Activated CD4-positive, alpha-beta T cell treated with anti-CD3 and anti-CD28 coated beads, Interleukin-10, Interleukin-2, amounts not matched to agents 100 ng/mL and 50 ng/mL, durations not matched to agents 16 hours and 8 hours (primary cell): ENCODE measurements at places on chromosomes 2 and 18.
A peak's percentile ranks its signal among the peaks of the same experiment; 100 is the strongest.

DNA sequence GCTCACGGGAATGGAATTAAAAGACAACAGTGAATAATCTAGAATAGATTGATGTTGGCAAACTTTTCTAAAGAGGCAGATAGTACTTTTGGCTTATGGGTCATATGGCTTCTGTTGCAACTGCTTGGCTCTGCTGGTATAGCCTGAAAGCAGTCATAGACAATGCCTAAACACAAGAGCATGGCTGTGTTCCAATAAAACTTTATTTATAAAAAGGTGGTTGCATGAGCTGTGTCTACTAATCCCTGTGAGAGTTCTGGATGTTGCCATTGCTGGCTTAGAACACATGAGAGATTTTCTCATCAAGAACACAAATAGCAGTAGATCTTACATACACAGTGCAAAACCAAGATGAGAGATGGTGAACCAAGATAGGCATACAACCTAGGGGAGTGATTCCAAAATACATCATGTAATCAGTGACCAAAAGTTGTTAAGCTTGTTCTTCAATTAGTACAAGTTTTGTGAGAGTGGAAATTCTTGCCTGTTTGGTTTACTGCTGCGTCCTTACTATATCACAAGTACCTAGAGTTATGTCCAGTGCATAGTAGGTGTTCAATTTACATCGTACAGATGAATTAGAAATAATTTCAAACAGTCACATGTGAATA lies 380.0 kb downstream of the METTL4 start:
- no peak for DNase-seq

DNA sequence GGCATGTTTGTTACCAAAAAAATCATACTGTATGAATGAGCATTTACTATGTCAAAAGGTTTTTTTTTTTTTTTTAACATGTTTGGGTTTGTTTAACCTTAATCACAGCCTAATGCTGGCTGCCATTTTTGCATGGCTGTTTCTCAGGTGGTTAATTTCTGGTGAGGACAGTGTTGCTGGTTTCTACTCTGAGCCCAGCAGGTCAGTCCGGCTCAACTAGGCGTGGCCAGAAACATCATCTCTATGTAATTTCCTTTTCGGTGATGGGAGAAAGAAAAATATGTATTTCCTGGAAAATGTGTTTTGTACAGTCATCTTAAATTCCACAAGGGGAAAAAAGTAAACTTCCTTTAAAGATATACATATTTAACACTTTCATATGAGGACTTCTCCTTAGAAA lies 24.9 kb upstream of the BZW1 start:
- peak; percentile 44 for DNase-seq

DNA sequence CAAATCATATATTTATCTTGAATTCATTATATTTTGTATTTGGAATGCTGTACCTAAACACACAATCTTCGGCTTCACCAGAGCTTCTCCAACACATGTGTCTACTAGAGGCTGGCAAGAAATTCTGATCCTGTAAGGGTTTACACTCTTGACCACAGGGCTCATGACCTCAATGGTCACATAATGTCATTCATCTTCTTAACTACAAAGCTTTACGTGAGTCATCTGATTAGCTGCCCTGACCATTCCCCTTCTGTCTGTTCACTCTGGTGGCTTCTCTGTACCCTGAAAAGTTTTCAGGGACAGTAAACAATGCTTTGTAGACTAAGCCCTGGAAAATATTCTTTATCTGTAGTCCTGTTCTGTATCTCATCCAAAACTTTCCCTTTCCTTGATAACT lies 423.9 kb downstream of the CMPK2 start:
- no peak for DNase-seq

GRCh38 chr2:239326831-239327535 lies 73.8 kb downstream of the HDAC4 start:
- DNase-seq, result peak; percentile 90

GRCh38 chr2:23383100-23383499 lies 1.9 kb upstream of the KLHL29 start:
- DNase-seq, result no peak

GRCh38 chr2:112784199-112785189 lies at the start of gene IL1A:
TSS of gene IL1A (minus strand) at chr2:112784493. CDS start at chr2:112783770, 723 bp downstream.
- DNase-seq, result peak; percentile 55

DNA sequence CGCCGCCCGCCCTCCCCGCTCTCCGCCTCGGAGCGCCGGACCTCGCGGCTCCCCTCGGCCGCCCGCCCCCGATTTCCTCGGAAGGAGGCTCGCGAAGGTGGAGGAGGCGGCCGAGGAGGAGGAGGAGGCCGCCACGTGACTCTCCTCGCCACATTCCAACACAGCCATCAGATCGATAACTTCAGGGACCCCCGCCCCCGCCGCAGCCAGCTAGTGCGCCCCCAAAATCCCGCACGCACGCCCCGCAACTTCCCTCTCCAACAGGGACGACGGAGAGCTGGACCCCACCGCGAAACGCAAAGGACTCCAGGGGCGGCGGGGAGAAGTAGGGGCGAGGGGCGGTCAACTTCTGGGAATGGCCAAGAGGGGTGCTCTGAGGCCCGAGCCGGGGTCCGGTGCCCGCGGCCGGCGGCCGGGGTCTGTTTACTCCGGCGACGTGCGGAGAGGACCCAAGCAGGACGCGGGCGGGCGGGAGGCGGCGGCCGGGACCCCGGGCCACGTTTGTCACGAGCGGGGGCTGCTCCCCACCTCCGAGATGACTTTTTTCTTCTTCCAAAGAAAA lies 2.0 kb downstream of the ZNF521 start:
- DNase-seq, result no peak

DNA sequence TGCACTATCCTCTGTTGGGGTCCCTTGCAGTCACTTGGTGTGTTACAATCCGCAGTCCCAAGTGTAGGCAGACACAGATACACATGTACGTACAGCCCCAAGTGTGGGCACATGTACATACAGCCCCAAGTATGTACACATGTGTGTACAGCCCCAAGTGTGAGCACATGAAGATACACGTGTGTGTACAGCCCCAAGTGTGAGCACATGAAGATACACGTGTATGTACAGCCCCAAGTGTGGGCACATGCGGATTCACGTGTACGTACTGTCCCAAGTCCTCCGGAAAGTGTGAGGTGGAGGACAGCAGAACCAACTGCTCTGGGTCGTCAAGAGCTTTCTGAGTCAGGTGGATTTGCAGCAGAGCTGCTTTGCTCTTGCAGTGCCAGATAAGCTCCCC lies 440.0 kb downstream of the ZNF516 start:
- DNase-seq, result no peak

GRCh38 chr2:108115868-108116267 lies 123.9 kb upstream of the SULT1C3 start:
- DNase-seq, result no peak

DNA sequence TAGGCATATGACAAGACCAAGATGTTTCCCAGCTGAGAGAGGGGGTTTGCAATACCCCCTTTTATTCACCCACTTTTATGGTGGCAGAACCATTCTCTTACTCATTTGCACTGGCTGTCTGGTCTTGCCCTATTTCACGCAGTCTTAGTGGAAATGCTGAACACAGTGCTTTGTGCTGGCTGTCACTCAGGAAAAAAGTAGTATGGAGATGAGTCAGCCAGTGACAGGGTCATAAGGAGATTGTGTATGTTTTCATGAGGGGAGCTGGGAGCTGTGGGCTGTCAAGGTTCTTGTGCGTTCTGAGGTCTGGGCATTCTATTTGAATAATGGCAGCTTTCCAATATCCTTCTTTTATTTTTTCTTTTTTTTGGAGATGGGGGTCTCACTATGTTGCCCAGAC lies 10.9 kb upstream of the CNRIP1 start:
- peak; percentile 39 for DNase-seq

GRCh38 chr2:25582077-25582830 lies 91.1 kb downstream of the DTNB start:
- DNase-seq, result no peak

- no peak for DNase-seq
Measured at GRCh38 chr18:41371156-41372045, 583.6 kb upstream of the PIK3C3 start.

DNA sequence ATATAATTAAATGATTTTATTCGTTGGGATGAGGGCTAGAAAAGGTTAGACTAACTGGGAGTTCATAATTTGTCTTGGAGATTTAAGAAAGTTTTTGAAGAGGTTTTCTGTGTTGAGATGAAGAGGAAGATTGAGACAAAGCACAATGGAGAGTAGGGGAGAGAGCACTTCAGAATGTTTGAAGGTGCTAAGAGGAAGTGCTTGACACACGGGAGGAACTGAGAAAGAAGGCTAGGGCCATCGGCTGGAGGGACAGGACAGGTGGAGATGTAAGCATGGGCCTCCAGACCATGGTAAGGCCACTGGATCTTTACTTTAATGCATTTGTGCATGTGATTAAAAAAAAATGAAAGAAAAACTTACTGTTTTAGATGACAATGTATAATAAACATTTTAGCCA lies 31.5 kb downstream of the GREB1L start:
- DNase-seq, result no peak

DNA sequence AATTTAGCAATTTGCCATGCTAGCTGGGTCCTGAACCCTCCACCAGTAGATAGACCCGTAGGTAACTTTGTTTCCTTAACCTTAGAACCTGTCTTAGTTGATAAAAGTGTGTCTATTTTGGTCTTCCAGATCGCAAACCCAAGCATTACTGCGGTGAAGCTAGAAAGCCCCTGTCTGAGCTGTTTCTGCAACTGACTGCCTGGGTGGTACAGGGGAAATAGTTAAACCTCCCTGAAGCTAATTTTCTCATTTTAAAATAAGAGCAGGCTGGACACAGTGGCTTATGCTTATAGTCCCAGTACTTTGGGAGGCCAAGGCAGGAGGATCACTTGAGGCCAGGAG lies 101.7 kb upstream of the MSH2 start:
- DNase-seq, result no peak

DNA sequence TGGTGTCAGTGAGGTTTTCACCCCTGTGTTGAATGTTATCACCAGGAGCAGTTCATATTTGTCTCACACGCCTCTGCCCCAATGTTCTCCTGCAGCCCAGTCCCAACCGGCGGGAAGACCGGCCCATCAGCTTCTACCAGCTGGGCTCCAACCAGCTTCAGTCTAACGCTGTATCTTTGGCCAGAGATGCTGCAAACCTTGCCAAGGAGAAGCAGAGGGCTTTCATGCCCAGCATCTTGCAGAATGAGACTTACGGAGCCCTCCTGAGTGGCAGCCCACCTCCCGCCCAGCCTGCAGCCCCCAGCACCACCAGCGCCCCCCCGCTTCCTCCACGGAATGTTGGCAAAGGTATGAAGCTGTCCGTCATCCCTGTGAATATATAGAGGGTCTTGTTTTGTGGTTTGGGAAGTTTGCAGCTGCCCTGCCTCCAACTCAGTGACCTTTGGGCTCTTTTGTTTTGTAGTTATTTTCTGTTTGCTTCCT lies 35.1 kb downstream of the ITGB1BP1 start:
- no peak for DNase-seq

DNA sequence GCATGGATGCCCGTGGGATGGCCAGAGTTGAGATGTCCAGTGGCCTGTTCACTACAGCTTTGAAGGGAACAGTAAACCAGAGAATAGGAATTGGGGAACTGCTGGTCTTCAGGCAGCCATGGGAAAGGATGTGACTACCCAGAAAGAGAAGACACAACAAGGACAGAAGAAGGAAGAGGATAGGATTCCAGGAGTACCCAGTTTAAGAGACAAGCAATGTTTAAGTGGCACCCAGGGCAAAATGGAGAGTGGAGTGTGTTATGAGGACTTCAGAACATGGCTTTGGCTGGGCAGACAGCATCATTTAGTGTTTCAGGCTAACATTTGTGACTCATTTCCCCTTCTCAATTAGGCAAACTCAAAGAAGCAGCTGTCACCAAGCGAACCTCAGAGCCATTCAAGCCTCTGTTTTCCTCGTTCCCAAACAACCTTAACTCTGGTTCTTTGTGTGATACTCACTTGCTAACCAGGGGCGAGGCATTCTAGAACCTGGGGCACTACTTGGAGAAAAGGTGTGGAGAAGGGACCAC lies 4.0 kb upstream of the FAM124B start:
- DNase-seq, result no peak

DNA sequence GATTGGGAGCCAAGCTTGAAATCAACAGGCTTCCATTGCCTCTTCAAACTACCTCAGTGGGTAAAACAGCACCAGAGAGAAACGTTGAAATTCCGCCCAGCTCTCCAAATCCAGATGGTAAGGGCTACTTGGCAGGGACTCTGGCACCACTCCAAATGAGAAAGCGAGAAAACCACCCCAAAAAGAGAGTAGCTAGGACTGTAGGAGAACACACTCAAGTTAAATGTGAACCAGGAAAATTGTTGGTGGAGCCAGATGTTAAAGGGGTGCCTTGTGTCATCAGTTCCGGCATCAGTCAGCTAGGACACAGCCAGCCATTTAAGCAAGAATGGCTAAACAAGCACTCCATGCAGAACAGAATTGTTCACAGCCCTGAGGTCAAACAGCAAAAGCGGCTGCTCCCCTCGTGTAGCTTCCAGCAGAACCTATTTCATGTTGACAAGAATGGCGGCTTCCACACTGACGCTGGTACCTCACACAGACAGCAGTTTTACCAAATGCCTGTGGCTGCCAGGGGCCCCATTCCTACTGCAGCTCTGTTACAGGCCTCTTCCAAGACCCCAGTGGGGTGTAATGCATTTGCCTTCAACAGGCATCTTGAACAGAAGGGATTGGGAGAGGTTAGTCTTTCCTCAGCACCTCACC lies 167.3 kb downstream of the ASXL3 start:
- DNase-seq, result no peak

DNA sequence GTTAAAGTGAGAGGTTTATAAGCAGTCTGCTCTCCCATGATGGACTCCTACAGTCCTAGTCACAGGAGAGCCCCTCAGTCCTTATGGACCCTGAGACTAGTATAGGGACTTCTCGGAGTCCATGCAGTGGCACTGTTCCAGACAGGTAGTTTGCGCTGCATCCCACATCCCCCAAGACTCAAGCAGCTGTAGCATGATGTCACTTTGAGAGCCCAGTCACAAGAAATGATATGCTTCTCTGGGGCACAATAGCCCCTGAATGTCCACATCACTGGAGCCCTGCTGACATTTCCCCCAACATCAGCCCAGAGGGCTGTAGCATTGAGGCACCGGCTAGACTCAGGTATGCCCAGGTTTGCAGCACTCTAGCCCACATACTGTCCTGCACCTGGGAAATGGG lies 220.1 kb downstream of the OTX1 start:
- no peak for DNase-seq

DNA sequence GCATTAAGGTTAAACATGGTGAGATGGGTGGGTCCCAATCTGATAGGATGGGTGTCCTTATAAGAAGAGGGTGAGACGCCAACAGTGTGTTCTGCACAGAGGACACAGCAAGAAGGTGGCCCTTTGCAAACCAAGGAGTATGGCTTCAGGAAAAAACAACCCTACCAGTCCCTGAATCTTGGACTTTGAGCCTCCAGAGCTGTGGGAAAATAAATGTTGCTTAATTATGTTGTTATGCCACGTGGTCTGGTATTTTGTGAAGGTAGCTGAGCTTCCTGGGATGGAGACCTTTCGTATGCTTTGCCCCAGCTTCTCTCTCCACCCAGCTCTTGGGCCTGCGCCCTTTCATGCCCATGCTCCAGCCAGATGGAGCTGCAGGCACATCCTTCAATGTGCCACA lies 114.2 kb upstream of the EPC2 start:
- no peak for DNase-seq

GRCh38 chr2:237535385-237536082 lies 30.8 kb upstream of the PRLH start:
- no peak for DNase-seq
